ENCODE measurements at places on chromosomes 13 and 19.

GRCh38 chr19:18308948-18309325 is 13.9 kb downstream of the LSM4 start:
- DNase-seq = no peak

- peak; percentile 51 for DNase-seq
These were observed 21.1 kb upstream of the ZNF766 start for GRCh38 chr19:52248241-52248640.

- no peak for DNase-seq
These were observed 67.3 kb upstream of the MED4 start for GRCh38 chr13:48162217-48162616.

GRCh38 chr13:34411894-34412293 is 530.2 kb upstream of the NBEA start:
- DNase-seq = no peak

DNA sequence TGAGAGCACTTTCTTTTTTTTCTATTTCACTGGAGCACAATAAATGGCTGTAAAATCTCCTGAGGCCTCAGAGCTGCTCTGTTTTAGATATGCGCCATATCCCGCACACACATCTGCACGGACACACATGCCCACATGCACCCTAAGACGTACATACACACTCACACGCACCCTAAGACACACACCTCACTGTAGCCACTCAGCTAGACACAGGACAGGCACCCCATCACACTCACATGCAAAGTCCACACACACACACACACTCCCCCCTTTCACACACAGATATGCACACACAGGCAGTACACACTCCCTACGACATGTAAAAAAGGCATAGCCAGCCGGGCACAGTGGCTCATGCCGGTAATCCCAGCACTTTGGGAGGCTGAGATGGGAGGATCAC is 8.8 kb downstream of the ELOF1 start:
- DNase-seq = no peak

DNA sequence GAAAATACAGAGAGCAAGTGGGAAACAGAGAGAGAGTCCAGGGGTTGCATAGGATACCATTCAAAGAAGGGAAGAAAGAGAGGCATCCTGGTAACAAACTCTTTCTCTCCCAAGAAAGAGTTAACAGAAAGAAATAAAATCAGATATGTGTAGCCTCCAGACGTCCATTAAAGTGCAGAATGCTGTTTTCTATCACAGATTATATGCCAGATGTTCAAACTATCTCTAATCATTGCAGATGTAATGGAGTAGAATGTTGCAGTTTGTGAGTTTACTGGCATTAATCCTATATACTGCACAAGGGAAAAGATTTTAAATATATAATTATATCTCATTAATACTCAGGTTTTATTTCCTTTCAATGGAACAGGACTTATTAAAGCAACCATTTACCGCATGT is 369.4 kb downstream of the ZNF536 start:
- DNase-seq = no peak

- DNase-seq = no peak
These were observed 177.3 kb upstream of the ZNF507 start for GRCh38 chr19:32168111-32168510.

- no peak for DNase-seq
These were observed 5.5 kb upstream of the RANBP3 start for GRCh38 chr19:5983367-5983955.

GRCh38 chr13:35378939-35379338 is 97.5 kb downstream of the MAB21L1 start:
- DNase-seq = no peak

- no peak for DNase-seq
These were observed 213.4 kb downstream of the TSHZ3 start for GRCh38 chr19:31135841-31136240.

GRCh38 chr13:78129823-78130222 is 211.2 kb upstream of the EDNRB start:
- DNase-seq = no peak

DNA sequence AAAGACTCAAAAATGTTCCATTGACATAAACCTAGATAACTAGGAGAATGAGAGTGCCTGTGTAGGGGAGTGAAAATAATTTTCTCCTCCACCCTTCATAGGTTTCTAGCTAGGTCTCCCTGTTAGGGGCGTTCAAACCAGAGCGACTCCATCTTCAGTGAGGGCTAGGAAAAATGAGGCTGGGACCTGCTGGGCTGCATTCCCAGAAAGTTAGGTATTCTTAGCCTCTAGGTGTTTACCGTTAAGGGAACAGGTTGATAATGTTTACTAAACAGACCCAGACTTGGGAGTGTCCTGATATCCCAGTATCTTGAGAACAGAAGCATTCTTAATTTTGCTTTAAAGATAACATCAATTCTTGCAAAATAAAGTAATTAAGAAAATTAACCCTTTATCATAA is 20.1 kb downstream of the PABPC3 start:
- DNase-seq = no peak

DNA sequence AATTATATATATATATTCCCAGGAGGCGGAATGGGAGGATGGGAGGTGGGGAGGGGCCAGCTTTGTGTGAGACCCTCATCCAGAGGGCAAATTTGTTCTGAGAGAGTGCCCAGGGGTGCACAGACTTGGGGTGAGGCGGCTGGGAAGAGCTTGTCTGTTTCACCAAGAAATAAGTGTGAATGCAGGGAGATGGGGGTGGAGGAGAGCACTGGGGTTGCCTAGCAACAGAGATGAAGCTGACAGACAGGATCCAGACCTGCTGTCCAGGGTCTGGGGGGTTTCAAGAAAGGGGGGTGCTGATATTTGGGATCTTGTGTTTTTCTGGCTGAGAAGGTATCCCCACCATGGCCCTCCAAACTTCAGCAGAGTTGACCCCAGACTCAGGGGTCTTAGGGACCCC is 18.6 kb upstream of the TNFAIP8L1 start:
- no peak for DNase-seq

- no peak for DNase-seq
These were observed 14.7 kb downstream of the ZNF574 start for GRCh38 chr19:42090672-42091071.

DNA sequence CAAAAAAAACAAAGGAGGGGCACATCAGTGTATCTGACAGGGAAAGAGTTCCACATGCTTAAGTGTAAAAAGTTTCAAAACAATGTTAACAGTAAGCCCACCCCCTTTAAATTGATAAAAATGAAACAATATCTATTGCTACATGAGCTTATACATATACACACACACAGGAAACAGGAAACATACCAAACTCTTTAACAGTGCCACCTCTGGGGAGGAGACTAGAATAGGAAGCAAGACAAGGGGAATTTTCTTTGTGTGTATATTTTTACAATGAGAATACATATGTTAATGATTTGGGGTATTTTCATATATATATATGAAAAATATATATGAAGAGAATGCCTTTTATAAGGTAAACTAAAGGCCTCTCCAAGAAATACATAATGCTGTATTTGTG is 44.7 kb downstream of the TPT1 start:
- DNase-seq = no peak

DNA sequence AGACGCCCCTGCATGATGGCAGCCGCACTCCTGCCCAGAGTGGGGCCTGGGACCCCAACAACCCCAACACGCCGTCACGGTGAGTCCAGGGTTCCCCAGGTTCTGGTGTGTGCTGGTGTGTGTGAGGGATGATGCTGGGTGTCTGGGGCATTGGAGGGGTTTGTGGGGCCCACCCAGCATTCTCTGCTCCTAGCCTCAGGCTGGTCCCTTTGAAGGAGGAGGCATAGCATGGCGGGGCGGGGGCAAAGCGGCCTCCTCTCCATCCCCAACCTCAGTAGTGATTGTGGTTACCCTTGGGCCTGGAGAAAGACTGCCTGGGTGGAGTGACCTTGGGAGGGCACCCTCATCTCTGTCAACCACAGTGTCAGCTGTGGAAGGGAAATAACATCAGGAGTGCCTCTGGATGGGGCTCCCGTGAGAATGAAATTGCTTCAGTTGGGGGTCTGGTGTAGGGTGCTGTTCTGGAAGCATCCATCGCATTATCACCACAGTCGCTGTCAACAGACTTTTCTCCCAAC is 7.1 kb upstream of the TIMM50 start:
- no peak for DNase-seq

DNA sequence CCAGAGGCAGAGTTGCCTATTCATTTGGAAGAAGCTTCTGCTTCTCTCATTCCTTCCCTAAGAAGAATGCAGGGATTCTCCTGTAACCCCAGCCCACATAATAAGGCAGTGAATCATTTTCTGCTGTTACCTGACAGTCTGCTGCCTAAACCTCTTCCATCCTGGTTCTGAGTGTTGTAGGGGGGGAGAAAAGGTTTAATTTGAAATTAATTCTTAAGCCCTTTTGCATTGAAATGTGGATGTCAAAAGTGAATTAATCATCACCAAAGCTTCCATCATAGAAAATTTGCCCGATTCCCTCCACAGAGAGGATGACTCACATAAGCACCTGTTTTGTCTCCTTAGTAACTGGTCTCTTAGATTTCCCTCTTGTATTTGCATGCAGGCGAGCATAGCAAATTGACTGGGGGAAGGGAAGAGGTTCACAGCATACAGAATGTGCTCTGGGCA is 146.7 kb upstream of the FNDC3A start:
- DNase-seq = peak; percentile 28

- no peak for DNase-seq
These were observed 1534.8 kb downstream of the SLITRK5 start for GRCh38 chr13:89205856-89206520.

GRCh38 chr13:34474187-34474868 is 467.7 kb upstream of the NBEA start:
- no peak for DNase-seq

GRCh38 chr19:37654118-37654517 is 1.1 kb downstream of the ZFP30 start:
- no peak for DNase-seq

GRCh38 chr19:18716857-18717256 is 33.4 kb downstream of the CRTC1 start:
- no peak for DNase-seq

GRCh38 chr13:87376081-87376480 is 295.1 kb upstream of the SLITRK5 start:
- DNase-seq = no peak

GRCh38 chr19:57771417-57771816 is 1.9 kb downstream of the ZNF586 start:
- no peak for DNase-seq

- no peak for DNase-seq
These were observed 8.2 kb downstream of the MTIF3 start for GRCh38 chr13:27442071-27442647.

GRCh38 chr13:37123337-37123736 is 17.9 kb upstream of the CSNK1A1L start:
- DNase-seq = no peak

GRCh38 chr13:95480131-95480545 is 72.4 kb upstream of the CLDN10 start:
- no peak for DNase-seq

GRCh38 chr13:73693215-73693614 is 441.0 kb downstream of the KLF12 start:
- DNase-seq = no peak

GRCh38 chr13:94053986-94054593 is 425.4 kb downstream of the DCT start:
- DNase-seq = no peak

GRCh38 chr13:48738311-48738710 is 84.6 kb downstream of the CYSLTR2 start:
- no peak for DNase-seq

- DNase-seq = no peak
These were observed 158.3 kb downstream of the FOXO1 start for GRCh38 chr13:40508127-40508526.

DNA sequence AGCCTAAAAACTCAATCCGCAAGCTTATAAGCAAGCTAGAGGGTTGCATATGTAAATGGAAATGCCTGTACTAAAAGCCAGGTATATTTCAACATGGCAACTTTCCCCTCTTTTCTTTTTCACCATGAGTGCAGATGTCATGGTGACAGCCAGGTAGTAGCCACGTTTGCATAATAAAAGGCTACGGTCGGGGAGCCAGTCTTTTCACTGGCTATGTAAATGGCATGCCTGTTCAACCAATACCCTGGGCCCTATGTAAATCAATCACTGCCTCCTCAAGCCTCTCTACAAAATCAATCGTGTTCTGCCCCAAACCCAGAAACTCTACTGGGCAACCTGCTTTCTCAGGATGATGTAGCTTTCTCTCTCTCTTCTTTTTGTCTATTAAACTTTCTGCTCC is 87.4 kb downstream of the ZNF100 start:
- no peak for DNase-seq

- no peak for DNase-seq
These were observed 2.5 kb downstream of the KANK3 start for GRCh38 chr19:8340341-8341096.

DNA sequence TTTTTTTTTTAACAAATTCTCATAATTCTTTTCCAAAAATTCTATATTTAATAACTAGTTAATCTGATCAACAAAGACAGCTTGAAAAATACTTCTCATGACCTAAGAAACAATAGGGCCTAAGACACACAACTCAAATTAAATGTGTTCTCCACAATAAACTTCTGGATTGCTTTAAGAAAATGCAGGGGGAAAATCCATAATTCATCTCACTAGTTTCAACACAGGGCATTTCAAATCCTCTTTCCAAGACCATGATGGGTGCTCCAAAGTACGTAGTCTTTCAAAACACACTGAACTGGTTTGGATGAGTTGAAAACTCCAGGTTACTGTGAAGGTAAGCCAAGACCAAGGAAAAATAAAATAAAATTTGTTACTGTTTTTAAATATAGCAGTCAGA is 62.6 kb downstream of the DCLK1 start:
- no peak for DNase-seq

DNA sequence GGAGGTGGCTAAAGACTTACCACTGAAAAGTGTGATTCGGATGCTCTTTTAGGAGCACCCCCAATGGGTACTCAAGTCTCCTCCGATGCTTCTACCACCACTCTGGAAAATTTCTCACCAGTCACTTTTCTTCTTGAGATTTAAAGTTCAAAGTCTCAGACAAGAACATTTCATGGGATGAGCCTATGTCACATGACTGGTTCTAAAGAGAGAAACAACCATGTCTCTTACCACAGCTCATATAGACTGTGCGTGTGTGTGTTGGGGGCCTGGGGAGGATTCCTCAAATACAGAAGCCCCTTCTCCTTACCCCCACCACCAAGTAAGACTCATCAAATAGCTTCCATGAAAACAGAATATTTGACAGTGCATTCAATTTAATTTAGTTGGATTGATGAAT is 181.7 kb upstream of the MIR17HG start:
- DNase-seq = no peak

DNA sequence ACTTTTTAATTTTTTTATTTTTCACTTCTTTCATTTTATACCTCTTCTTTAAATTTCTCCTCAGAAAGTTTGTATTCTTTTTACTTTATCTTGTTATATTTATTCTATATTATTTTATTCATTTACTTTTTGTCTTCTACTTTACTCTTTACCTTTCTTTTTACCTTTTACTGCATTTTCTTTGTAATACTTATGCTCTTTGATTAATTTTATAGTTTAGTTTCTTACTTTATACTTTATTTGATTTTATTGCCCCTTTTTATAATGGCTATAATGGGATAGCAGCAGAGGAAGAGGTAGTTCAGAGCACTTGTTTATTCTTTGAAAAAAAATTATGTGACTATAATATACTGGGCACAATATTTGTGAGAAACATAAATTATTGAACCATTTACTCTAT is 542.6 kb upstream of the SPRY2 start:
- no peak for DNase-seq

GRCh38 chr19:19530423-19530804 is 1.7 kb downstream of the YJEFN3 start:
- DNase-seq = no peak

Measured in activated CD4-positive, alpha-beta T cell treated with anti-CD3 and anti-CD28 coated beads, Interleukin-2, amount 50 U/mL, for 24 hours (primary cell).